Heart right ventricle (tissue), 16 donors: ENCODE measurements at places on chromosomes 4 and X. TPM values are rescaled to one million over a fixed set of nuclear protein-coding genes. Genes with fewer than 3 reads are reported as not detected.

GRCh38 chr4:21467551-21467950 lies 481.0 kb downstream of the KCNIP4 start:
- no peak for DNase-seq

DNA sequence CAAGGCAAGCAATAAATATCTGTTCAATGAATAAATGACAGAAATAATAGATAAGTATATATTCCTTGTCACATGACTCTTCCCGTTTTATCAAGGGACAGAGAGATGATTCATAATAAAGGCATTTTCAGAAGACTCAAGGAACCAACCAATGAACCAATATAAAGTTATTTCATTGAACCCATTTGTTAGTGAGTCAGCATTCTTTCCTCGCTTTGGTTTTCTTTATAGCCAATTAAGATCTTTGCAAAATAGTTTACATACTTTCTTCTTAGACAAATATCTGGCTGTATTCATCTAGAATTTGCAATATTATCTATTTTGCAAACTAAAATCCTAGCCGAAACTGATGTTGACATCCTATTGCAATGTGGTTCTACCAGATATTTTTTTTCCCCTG lies 269.4 kb downstream of the IL15 start:
- DNase-seq: no peak

- DNase-seq: no peak
Measured at GRCh38 chrX:103549916-103550315, 30.6 kb upstream of the RAB40A start.

- no peak for DNase-seq
Measured at GRCh38 chr4:23060776-23061175, 368.0 kb downstream of the GBA3 start.

DNA sequence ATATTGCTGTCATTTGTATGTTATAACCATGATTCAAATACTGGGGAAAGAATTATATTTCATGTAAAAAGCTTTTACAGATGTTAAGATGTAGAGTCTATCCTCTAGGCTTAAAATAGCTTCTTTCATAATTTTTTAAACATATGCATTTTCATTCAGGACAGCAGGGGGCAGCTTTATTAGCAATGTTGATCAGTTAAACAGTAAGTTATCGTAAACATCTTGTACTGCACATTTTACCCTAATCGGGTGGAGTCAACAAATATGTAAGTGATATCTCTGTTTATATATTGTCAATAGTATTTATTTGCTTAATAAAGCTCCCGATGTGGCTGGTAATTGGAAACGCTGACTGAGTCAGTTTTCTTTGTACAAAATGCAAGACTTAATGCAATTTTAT lies 142.5 kb upstream of the MED14 start:
- no peak for DNase-seq

- no peak for DNase-seq
Measured at GRCh38 chr4:53713296-53713695, 122.0 kb upstream of the LNX1 start.

DNA sequence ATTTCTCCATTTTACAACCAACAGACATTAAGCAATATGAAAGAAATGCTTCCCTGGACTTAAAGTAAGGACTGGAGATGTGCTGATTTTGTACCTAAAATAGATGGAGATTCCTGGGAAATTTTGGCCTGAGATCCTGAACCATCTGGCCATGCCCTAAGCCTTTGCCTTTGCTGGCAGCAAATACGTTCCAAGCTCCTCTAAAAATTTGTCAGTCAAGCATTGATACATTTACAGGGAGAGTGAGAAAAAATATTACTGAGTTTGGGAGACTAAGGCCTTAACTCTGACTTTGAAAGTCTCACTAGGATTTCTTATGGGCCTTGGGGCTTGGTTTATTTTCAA lies 63.9 kb downstream of the FHDC1 start:
- DNase-seq: no peak

DNA sequence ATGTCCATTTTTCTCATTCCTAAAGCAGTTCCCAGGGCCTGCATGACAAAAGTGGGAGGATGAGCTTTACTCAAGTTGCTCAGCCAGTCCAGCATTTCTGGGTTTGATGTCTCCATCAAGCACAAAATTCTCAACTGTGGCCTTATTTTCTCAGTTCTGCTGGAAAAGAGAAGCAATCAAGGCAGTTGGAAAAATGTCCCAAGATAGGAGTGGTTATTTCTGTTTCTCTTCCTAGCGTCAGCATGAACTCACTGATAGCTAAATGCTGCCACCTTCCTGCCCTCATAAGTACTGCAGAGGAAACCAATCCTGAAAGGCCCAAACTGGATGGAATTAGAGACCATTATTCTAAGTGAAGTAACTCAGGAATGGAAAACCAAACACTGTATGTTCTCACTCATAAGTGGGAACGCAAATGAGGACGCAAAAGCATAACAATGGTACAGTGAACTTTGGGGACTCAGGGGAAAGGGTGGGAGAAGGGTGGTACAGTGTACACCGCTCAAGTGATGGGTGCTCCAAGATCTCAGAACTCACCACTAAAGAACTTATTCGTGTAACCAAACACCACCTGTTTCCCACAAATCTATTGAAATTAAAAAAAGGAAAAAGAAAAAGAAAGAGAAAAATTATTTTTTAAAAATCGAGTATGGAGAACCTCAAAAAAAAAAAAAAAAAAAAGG lies 29.6 kb downstream of the ADH7 start:
- DNase-seq: peak; percentile 73

DNA sequence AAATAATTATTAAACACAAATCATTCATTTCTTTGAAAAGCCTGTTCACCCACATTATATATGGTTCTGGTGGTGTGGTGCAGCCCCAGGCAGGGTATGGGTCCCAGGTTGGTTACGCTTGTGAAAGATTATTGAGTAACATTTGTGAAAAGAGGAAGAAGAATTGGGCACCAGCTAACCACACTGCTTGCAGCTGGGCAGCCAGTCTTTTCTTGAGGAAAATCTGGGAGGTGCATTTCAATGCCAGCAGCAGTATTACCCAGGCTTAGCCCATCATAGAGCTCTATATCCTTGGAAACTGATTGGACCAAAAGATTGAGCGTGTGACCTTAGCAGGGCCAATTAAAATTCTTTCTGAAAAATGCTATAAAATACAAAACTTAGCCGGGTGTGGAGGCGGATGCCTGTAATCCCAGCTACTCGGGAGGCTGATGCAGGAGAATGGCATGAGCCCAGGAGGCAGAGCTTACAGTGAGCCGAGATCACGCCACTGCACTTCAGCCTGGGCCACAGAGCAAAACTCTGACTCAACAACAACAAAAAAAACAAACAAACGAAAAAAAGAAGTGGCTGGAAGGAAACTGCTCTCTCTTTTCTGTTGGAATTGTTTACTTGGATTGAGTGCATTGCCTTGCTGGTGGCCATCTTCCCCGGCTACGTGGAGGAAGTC lies 9.7 kb upstream of the PLAC8 start:
- no peak for DNase-seq

- no peak for DNase-seq
Measured at GRCh38 chr4:140869446-140869845, 113.3 kb upstream of the TBC1D9 start.

GRCh38 chr4:57110640-57111511 lies 691 bp upstream of the IGFBP7 start:
- DNase-seq: peak; percentile 40

GRCh38 chr4:2572866-2573265 lies 36.4 kb downstream of the FAM193A start:
- DNase-seq: no peak

DNA sequence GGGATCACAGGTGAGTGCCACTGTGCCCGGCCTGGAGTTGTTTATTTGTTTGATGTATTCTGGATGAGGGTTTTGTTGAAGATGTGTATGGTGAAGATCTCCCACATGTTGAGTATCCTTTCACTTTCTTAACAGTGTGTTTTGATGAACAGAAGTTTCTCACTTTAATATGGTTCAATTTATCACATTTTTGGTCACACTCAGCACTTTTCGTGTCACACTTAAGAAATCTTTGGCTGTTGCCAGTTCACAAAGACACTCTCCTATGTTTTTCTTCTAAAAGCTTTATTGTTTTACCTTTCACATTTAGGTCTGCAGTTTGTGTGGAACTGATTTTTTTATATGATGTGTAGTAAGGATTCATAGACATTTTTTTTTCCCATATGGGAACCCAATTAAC lies 16.6 kb upstream of the ZNF185 start:
- DNase-seq: no peak

- no peak for DNase-seq
Measured at GRCh38 chrX:150680974-150681373, 12.2 kb upstream of the MTMR1 start.

GRCh38 chr4:17128268-17128667 lies 229.8 kb upstream of the LDB2 start:
- DNase-seq: no peak

DNA sequence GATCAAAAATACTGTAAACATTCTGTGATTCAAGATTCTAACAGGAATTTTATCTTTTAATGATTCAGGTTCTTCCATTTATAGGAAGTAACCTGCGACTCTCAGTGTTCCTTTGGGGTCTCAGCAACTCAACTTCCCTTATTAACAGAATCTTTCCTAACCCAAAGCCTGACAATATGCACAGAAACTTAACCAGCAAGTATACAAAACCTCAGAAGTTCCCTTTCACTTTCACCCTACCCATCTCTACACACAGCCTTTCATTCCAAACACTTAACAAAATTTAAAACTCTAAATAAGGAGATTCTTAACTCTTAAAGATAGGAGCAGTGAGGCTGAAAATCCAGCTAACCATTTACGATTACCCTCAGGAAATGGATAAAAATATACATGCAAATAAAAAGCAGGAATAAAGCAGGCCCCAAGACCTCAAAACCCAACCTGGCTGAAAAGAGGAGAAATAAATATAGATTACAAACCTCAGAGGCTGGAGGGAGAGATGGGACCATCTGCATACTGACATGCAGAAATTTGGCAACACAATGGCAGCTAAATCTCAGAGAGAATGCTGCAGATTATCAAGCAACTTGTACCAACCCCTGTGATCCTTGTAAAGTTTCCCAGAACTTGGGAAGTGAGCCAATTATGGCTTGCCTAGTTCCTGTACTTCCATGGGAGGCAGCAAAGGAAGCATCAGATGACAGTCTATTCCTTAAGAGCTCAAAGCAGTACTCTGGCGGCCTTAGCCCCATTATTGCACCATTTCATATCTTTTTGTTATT lies 101.0 kb downstream of the ATP11C start:
- no peak for DNase-seq

DNA sequence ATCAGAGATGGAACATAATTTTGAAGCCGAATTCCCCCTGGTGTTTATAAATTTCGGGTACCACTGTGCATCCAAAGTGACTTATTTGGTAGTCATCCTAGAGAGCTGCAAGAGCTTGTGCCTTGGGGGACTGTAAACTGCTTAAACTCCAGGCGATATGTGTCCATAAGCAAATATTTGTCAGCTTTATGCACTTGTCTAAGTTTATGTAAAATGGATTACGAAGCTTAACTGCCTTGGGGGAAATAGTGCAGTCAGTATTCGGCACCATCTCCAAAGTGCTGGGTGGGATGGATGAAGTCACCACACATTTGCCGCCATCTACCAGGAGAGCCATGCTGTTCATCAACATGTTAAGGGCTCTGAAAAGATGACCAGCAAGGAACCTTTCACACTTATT lies 65.9 kb downstream of the CC2D2A start:
- no peak for DNase-seq

- no peak for DNase-seq
Measured at GRCh38 chr4:87560802-87561201, 31.6 kb upstream of the SPARCL1 start.

DNA sequence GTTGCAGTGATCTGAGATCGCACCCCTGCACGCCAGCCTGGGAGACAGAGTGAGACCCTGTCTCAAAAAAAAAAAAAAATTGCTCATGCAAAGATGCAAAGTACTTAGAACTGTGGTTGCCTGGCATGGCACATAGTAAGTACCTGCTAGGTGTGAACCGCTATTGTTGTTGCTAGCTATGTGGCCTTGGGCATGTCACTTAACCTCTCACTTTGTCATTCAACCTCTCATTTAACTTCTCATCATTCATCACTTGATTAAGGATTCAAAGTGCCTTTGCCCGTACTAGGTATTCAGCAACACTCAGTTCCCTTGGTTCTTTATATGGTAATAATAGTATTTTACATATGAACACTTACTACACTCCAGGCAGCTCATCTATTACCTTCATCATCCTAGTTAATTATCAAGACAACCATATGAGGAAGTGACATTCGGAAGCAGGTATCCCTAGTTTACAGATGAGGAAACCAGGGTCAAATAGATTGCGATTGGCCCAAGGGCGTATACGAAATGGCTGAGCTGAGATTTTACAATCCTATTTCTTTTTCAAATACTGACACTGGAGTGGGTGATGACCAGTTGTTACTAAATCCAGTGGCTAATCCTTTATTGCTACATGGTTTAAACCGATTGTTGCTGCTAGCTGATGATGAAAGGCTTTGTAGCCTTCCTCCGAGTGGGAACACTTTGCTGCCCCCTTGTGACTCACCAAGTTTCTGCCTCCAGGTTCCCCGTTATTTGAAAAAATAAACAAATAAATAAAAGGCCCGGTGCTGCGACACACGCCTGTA lies 28.8 kb upstream of the SOWAHD start:
- DNase-seq: peak; percentile 45

DNA sequence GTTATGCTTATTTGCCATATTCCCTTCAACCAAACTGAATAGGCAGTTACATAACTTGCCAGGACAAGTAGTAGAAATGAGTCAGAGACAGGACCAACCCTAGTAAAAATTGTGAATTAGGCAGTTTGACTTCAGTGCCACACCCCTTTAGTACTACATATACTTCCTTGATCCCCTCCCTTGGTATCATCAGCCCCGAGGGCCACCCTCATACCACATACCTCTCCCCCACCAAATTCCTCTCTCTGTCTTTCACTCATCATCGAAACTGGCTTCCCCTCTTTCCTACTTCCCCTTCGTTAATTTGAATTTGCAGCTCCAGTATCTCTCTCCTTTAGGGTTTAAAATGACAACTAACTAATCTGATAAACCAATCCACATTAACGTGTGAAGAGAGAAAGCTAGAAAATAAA lies 7.9 kb upstream of the PTPN13 start:
- no peak for DNase-seq

The P2RY10 gene
- total RNA-seq: not detected

The GRPR gene
- total RNA-seq: 0.57 TPM

The TEX13C gene
- total RNA-seq: not detected

The JAKMIP1 gene
- total RNA-seq: not detected

The TDO2 gene
- not detected for total RNA-seq

The PLP2 gene
- 28.7 TPM for total RNA-seq
